ENCODE measurements at places on chromosomes 5 and 9. TPM values are rescaled to one million over a fixed set of nuclear protein-coding genes. Genes with fewer than 3 reads are reported as not detected.

Gene SLC36A2
- polyA plus RNA-seq = not detected

Gene RUSC2
- polyA plus RNA-seq = 3.0 TPM

Gene BTNL8
- not detected for polyA plus RNA-seq

Gene BNC2
- polyA plus RNA-seq = 9.9 TPM

Gene DIRAS2
- polyA plus RNA-seq = 0.13 TPM

Gene RAPGEF1
- 10.9 TPM for polyA plus RNA-seq

Gene CCNJL
- polyA plus RNA-seq = 27.0 TPM

- DNase-seq = peak; percentile 27
Measured at GRCh38 chr5:179187681-179188575, 127.8 kb downstream of the ZNF354C start.

- DNase-seq = no peak
Measured at GRCh38 chr5:6634788-6635430, 1.7 kb downstream of the SRD5A1 start.

GRCh38 chr5:135036405-135036804 is 2.4 kb upstream of the PITX1 start:
- no peak for DNase-seq

DNA sequence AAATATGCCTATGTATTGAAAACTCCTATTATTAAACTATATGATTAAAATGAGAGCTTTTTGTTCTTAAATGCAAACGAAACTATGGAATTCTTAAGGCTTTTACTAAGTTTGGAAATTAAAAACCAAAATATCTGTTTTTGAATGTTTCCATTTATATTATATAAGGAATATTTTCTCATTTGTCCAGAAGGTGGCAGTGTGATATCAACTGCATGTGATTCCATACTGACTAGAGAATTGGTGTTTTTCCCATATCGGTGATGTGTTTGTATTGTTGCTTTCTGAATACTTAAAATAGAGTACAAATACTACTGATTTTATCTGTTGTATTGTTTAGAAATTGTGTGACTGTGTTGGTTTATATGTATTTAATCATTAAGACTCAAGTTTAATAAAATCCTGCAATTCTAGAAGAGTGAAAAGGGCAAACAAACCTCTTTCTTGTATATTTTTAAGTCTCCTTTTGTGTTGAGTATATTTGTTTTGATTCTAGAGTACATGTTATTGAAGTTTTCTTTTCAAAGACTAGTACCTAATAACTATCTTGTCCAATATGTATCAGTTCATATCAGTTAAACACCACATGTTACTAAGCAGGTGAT is 320.8 kb downstream of the CCDC171 start:
- peak; percentile 65 for DNase-seq

- no peak for DNase-seq
Measured at GRCh38 chr9:88821746-88822106, 169.5 kb upstream of the S1PR3 start.

DNA sequence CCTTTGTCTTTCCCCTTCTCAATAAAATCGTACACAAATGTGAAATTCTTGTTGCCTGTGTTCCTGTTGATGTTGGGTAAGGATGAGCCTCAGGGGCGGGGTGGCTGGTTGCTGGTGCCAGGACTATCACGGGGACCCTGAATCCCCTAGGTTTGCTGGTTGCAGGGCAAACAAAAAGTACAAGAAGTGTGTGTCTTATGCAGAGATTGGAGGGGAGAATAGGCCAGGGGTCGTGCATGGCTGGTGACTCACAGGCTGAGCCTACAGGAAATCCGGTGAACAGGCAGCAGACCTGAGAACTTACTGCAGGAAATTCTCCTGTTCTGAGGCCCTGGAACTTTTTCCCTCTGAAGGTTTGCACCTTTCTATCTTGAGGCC is 5.5 kb downstream of the ANXA2R start:
- peak; percentile 55 for DNase-seq

DNA sequence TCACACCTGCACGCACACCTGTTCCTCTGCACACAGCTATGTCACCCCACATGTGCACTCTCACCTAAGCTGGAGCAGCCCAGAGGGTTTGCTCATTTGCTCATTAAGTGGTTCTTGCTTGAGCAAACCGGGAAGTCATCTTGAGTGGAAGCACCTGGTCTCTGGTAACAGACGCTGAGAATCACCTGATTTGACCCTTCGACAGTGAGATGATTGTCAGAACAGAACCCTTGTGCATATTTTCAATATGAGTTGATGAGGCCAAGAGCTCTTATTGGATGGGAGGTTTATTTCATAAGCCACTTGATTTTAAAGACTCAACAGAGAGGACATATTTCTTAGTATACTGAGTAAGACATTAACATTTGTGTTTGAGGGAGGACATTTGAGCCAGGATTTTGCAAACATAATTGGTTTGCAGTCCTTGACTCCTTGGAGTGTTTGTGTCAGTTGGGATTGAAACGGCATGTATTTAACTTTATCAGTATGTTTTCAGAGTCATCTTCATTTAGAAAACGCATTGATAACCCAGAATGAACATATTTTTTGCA is 22.1 kb upstream of the LPCAT1 start:
- no peak for DNase-seq

DNA sequence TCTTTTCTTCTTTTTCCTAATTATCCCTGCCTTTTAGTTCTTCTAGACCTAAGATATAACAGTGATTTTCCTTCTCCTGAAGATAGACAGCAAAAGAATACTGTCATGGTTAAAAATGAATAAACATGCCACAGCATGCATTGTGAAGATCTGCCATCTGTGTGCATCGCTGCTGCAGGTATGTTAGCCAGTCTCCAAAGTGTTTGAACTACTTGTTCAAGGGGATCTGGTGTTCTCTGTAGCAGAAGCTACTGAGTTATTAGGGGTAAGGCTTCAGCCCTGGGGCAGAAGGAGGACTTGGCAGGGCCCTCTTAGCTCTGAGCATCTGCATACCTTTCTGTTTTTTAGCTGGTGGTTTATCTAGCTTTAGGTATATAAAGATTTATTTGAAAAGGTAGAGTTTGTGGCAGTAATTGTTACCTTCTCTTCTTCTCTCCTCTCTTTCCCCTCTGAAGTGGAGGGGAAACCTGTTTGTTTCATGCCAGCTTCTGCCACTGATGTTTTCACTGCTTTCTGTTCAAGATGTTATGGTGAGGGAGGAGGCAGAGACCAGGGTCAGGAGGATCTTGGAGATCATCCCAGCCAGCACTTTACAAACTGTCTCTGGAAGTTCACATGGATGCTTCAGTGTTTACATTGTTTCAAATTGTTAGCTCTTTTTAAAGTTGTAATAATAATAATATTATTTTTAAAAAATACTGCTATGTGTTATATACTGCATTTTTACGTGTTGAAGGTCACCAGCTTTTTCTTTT is 25.2 kb downstream of the GALNT10 start:
- DNase-seq = no peak

DNA sequence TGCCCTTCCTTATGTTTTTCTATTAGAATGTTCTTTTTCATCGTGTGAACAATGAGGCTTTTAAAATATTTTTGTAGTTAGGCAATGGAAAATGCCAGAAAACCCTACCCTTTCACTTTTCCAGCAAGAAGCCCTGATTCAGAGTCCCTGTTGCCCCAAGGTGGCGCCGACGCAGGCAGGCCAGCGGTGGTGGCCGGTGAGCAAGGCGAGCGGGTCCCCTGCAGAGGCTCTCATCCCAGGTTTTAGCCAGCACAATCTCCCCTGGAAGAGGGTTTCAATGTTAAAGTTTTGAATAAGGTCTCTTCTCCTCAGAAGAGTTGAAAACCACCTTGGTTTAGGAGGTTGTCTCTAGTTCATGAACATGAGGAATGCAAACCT is 40.8 kb upstream of the CKMT2 start:
- DNase-seq = peak; percentile 54

GRCh38 chr5:178997191-178997590 is 2.1 kb upstream of the GRM6 start:
- DNase-seq = no peak

- DNase-seq = no peak
Measured at GRCh38 chr5:76547242-76547890, 75.8 kb downstream of the F2RL2 start.

GRCh38 chr5:181255836-181256578 is 4.9 kb downstream of the TRIM52 start:
- no peak for DNase-seq

DNA sequence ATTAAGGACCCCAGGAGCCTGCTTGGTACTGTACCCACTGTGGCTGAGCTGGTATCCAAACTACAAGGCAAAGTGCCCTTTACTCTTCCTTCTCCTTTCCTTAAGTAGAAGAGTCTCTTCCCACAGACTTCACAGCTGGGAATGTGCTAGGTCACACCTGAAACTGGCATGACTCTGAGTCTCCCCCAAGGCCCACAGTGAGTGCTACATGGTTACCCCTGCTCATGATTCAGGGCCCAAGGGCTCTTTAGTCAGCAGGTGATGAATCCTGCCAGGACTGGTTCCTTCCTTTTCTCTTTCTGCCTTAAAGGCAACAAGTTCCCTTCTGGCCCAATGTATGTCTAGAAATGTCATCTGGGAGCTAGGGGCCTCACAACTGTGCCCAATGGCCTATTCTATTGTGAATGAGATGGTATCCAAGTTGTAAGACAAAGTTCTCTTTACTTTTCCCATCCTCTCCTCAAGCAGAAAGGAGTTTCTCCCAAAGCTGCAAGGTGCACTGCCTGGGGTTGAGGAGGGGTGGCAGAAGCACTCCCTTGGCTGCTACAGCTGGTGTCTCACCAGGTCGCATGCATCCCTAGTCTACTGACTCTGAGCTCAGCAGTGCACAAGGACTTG is 134.4 kb downstream of the TMEM38B start:
- DNase-seq = no peak

DNA sequence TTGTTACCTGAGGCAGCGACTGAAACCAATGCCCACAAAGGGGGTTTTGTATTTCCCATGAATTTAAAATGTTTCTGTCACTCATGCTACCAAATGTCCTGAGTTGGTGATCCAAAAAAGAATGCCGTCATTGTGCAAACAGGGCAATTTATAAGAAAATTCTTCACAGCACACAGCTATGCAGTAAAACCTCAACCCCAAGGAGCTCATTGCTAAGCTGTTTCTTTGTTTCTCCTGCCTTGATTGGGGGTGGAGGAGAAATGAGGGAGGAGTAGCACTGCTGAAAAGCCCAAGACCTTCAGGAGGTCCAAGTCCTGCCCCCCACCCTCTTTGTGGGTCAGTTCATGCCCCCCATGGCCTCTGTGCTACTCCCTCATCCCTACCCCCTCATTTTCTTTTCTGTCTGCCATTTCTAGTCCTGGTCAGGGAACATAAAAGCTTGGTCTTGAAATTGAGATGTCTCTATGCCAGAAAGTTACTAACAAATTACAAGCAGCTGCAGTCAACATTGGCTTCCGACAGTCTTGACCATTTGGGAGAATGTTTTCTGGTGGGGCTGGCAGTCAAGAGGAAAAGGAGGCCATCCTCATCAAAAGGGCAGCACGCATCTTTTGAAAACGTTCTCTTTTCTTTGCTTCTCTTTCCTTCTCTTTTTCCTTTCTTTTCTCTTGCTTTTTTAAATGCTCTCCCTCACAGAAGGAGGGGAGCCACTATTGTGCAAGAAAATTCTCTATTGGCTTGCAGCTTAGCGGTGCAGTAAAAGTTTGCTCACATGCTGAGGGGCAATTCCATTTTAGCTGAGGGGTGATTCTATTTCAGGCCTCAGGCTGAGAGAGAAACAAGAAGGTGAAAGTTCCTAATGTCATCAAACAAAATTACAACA is 133.3 kb downstream of the GCNT1 start:
- peak; percentile 39 for DNase-seq

Measured in GM23338 (cell line).